ENCODE measurements at places on chromosomes 2 and 18.
A peak's percentile ranks its signal among the peaks of the same experiment; 100 is the strongest.

DNA sequence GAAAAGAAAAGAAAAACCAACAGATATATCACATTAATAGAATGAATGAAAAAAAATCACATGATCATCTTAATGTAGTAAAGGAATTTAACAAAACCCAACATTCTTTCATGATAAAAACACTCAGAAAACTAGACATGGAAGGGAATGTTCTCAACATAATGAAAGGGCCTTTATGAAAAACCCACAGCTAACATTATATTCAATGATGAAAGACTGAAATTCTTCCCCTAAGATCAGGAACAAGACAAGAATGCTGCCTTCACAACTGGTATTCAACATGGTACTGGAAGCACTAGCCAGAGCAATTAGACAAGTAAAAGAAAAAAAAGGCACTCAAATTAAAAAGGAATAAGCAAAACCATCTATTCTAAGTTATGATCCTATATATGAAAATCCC lies 28.5 kb upstream of the EMILIN2 start:
- DNase-seq, result peak; percentile 12

GRCh38 chr2:240389302-240389805 lies 46.1 kb upstream of the GPC1 start:
- no peak for DNase-seq

DNA sequence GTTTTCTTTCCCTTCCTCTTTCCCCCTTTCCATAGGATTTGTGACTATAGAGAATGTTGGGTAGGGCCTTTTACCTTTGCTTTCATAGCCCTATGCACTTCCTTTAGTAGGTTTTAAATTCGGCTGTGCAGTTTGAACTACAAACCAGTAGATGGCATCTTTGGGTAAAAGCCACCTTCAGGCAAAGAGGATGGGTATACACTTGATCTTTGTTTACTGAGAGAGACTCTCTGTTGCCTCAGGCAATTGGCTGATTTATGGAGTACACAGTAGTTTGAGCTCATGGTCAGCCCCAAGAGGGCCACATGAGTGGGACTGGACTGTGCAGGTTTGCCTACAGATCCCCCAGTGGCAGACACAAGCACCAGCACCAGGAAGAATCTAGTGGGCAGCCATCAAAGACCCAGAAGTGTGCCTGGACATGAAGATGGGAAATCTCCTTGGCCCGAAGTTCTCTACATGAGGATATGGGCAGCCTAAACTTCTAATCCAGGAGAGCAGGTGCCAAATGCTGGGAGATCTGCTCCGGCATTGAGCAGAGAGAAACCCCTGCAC lies 1304.3 kb upstream of the DDX18 start:
- DNase-seq, result peak; percentile 1

GRCh38 chr2:222439692-222440091 lies 15.3 kb downstream of the SGPP2 start:
- DNase-seq, result no peak

DNA sequence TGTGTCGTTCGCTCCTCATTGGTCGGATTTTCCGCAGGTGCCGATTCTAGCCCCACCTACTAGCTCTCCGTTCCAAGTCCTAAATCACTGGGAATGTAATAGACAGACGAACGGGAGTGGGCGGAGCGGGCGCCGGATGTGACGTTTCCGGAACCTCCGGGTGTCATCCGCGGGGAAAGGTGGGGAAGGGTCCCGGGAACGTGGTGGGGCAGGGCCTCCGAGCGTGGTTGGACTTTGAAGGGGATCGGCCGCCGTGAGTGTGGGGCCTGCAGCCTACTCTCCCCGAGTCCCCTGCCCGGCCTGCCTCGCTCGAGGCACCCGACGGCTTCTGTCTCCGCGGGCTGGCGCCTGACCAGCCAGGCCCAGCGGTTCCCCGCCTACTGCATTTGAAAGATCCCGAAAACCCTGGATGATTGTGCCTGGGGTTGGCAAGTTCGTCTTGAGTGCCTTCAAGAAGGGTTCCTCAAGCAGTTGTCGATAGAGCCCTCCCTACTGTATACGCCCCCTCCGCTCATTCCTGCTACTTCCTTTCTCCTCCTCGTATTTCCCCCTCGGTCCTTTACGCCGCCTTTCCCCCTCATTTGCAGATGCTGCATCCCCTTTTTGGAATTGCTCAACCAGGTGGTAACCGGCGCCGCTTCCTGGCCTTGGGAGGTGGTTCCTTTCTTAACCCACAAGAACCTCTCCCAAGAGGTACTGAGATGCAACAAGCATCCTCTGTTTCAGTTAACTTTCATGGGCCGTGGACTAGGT lies at the start of gene STAMBP:
Gene STAMBP, plus strand, starts transcription at position 144 of the 753 bp plus-strand sequence. CDS start 1,896 bp downstream, outside the sequence.
- DNase-seq, result peak; percentile 95

DNA sequence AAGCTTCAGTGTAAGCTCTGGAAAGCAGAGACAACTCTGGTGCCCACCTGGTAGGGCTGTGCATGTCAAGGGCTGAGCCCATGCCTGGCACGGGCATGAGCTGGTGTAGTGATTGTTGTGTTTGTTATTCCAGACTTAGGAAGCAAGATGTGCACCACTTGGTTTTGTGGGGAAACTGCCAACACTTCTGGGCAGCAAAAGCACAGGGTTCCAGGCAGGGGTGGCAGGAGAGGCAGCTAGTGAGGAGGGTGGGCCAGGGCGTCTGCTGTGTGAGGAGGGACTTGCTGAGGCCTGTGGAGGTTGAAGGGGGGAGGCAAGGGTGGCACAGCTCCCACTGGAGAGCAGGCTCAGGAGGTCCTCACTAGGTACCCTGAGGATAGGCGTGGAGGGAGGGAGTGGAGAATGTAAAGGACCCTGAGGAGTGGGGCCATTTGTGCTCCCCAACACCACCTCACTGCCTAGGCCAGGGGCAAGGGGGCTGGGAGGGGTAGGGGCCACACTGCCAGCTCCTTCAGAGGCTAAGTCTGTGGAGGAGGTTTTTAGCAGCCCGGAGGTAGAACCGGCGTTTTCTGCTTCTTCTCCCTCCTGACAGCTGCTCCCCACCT lies 104.0 kb upstream of the POU3F3 start:
- DNase-seq, result no peak

- DNase-seq, result no peak
Observed at GRCh38 chr18:59915606-59916005, 15.8 kb downstream of the PMAIP1 start.

DNA sequence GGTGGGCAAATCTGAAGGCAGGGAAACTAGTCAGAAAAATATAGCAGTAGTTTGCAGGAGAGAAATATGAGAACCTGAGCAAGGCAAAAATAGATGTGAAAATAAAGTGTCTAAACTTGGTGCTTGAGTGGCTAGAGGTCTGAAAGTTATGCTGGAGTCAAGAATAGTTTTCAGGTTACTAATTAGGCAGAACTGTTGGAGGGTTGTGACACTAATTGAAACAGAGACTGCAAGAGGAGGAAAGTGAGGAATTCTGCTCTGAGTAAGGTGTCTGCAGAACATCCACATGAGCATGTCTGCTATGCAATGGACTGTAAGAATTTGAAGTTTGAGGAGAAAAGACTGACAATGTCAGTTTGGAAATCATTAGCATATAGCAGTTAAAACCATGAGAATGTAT lies 444.0 kb upstream of the LRRTM1 start:
- no peak for DNase-seq

DNA sequence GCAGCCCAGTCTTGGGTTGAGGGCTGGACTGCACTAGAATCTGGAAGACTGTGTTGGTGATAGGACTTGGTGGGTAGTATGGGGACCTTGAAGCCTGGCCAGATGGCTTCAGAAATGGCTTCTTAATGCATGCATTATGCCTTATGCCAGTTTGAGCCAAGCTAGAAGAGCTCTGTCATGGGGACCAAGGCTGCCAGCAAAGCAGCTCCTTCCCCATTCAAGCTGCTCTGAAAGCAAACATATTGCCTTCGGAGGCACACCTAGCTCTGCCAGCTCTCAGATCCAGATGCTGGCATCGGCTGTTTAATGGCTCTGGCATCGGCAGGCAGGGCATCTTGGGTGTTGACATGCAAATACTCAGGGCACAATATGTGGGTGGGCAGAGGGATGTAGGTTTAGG lies 59.0 kb upstream of the IGFBP5 start:
- no peak for DNase-seq

DNA sequence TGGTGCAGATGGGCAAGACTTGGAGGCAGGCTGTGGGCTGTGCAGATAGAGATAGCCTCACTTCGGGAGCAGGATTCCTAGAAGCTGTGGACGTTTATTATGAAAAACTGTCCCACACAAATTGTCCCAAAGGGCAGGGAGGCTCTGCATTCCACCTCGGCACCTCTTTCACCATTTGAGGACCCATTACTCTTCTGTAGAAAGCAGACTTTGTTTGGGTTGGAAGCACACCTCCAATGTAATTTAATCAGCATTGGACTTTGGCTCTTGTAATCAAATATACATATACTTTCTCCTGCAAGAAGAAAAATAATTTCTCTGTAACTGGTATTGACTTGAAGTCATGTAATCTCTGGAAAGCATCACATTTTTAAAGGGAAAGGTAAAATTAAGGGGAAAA lies 8.5 kb downstream of the ONECUT2 start:
- no peak for DNase-seq

DNA sequence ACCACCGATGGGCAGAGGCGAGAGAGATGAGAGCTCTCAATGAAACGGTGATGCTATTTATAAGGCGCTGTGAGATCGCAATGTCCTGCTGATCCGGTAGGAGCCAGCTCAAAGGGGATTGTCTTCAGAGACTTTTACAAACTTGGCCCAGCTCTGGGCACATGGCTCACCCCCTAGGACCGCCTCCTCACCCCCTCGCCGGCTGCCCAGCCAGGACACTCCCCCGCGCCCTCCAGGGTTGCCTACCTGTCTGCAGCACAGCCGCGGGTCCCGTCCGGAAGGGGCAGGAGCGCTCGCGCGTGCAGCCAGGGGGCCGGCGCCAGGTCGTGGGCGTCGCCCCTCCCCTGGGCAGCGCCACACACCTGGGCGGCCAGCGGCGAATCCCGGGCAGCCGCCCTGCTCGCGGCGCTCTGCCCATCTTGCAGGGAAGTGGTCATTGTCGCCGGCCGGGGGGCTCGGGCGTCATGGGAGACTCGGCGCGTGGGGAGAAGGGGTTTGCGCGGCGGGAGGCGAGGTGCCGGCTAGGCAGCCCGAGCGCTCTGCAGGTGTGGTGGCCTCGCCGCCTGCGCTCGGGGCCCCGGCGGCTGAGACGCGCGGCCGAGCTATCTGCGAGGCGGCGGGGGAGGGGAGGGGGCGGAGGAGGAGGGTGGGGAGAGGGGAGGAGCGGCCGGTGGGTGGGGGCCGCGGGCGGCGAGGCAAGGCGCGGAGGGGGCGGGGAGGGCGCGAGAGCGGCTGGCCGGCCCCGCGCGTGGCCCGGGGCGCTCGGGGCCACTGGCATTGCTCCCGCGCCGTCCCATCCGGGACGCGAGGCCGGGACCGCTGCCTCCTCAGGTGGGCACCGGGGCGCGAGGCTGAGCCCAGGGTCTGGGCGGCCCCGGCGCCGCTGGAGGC lies at the start of gene GRB14:
Gene GRB14, minus strand, starts transcription at position 610 of the 891 bp plus-strand sequence. Its CDS starts 173 bp downstream, at position 437.
- DNase-seq, result no peak

DNA sequence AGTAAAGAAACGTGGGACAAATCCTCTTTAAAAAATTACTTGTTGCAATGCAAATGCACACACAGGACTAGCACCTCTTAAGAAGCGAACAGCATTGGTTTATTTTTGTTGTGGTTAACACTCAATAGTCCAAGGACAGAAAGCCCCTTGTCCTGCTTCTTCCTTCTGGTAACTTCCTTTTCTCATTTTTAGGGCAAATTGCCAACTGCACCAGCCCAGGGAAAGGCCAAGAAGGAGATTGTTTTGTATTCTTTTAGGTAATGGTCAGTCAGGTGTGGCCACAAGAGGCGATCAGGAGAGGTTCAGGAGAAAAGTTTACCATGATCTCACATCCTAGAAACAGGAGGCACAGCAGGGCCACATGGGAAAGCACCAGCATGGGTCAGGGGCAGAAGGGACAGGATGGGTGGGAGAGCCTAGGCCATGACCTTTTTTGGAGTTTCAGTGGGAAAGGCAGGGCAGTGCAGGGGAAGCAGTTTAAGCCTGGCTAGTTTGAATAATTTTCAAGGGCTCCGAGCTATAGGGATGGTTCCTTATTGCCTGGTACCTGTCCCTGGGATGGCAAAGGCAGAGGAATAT lies 73.0 kb downstream of the CHRNA1 start:
- DNase-seq, result no peak

GRCh38 chr2:241033994-241034393 lies 35.6 kb downstream of the SNED1 start:
- no peak for DNase-seq

GRCh38 chr2:128368437-128369107 lies 49.9 kb upstream of the HS6ST1 start:
- DNase-seq, result no peak

- no peak for DNase-seq
Observed at GRCh38 chr2:178263159-178263860, 69.0 kb downstream of the OSBPL6 start.

DNA sequence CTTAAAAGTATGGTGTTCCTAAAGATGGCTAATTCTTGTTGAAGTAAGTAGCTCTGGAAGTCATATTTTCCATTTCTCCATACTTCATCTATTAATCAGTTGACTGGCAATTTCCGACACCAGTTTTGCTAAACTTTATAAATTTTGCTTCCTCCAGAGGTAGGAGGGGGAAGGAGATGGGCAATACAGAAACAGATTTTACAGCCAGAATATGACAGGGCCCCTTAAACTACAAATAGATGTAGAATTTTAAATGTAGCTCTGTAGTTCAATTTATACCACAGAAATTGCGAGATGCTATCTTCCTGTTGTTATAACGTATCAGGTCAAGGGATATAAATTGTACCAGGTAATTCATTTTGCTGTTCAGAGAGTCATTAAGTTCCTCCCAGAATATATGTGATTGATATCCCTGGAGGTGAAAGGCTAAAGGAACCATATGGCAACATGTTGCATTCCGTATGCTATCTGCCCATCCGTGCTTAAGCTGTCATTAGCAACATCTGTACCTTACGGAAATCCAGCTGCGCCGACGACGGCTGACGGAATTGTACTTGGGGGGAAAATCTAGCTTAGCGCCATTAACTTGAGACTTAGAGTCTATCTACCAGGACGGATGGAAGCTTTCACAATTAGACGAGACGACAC lies 8.4 kb upstream of the NR4A2 start:
- peak; percentile 15 for DNase-seq

DNA sequence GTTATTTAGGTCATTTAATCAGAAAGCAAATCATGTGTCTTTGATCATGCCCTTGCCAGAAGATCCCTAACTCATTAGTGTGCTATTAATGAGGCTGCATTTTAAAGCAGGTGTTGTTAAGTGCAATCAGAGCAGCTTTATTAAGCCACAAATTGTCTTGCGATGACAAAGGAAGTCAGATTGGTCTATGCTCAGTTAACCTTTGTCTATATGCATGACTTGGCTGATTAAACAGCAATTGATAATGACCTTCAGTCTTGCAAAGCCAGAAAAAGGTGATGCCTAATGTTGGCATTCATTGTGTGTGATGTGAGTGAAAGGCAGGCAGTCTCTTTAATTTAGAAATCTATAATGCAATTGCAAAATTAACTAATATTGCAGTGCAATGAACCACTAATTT lies 166.9 kb downstream of the RND3 start:
- no peak for DNase-seq

DNA sequence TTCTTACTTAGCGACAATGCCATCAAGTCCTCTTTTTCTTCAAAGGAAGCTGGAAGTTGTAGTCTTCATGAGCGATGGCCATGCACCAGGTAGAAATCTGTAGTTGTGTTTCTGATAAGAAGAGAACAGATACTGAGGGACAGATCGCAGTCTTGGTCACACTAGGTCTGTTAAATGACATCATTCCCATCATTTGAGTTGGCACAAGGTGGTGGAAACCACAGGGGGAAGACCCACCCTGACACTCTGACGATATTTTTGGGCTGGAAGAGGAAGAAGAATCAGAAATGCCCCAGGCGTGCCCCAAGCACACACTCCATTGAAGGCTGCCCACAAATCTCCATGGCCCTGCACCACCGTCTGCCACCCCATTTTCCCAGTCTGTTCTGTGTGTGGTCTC lies 89.0 kb upstream of the BOD1L2 start:
- DNase-seq, result no peak

GRCh38 chr2:181632733-181633401 lies 24.0 kb downstream of the CERKL start:
- no peak for DNase-seq
